Activated T-cell treated with anti-CD3 and anti-CD28 coated beads for 4 hours (primary cell): ENCODE measurements at places on chromosomes 6 and 20.

- DNase-seq: no peak
Observed at GRCh38 chr6:113181164-113181563, 676.0 kb upstream of the MARCKS start.

DNA sequence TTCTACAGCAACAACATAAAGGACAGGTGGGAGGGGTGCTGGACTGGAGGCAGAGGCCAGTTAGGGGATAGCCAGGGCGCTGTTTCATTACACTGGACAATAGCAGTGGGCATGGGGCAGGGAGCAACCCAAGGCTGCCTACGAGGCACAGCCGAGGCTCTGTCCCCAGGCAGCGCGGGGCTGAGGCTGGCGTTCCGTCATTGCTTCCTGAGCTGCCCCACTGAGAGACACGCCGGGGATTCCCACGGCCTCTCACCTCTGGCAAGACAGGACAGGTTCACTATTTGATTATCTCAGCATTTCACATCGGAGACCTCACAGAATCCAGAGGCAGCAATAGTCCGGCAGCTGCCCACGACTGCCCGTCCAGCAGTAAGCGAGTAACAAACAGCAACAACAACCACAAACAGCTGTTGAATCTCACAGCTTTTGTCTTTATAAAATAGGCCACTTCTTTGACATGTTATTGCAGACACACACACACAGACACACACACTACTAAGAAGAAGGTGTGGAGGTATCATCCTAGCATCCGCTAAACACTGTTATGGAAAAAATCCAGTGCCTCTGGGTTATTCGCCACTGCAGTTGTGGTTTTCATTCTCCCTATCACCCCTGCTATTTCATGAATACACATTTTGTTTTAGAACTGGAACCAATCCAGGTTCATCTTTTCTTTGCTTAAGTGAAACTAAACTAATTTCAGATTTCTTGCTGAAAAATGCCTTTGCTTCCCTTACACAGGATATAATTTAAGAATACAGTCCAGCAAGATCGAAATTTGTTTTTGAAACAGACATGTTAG is 19.5 kb downstream of the KIF25 start:
- no peak for DNase-seq

- DNase-seq: peak; percentile 85
Observed at GRCh38 chr6:42547407-42548329, 16.2 kb upstream of the UBR2 start.

DNA sequence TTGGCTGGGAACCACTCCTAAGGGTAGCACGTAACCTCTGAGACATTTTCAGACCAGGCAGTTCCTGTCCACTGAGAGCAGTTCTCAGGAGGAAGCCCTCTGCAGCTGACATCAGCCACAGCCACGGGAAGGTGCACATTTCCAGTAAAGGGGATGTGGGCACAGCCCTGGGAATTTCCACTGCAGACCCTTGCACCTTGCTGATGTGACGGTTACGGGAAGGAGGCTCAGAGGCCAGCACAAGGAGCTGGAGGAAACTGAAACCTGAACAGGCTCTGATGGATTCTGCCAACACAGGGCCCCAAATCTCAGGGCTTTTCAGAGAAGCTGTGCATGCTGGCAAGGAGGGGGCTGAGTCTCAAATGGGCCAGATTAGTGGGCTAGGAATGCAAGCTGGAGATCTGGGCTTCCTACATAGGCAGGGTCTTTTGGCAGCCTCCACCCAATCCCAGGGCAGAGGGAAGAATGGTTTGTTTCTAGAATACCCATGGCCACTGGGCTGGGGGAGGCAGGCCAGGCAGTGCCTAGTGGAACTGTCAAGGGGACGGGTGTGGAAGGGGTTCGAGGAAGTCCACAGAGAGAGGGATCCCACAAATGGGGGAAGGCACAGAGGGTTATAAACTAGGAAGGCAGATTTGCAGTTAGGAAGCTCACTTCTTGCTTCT is 14.2 kb downstream of the EBF4 start:
- DNase-seq: no peak

GRCh38 chr6:12804952-12805645 is 88.5 kb downstream of the PHACTR1 start:
- no peak for DNase-seq

DNA sequence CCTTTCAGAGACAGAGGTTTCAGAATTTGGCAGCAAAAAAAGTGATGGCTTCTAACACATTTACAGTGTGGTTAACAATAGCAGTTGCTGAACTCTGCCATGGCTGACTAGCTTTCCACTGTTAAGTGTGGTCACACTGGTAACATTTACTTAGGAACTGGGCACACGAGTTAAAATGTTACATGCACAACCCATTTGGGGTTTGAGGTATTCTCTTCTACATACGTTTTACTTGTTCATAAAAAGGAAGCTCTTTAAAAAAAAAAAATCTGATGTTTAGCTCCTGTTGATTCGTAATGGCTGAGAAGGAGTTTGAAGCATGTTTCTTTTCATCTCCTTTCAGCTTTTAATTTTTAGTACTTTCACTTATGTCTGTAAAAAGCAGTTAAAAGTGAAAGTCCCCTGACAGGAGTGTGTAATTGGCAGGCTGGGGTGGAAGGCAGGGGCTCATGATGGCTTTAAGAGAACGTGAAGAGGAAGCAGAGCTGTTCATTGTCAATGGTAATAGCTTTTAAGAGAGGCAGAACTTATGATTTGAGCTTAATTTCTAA is 245.9 kb downstream of the FARS2 start:
- no peak for DNase-seq

DNA sequence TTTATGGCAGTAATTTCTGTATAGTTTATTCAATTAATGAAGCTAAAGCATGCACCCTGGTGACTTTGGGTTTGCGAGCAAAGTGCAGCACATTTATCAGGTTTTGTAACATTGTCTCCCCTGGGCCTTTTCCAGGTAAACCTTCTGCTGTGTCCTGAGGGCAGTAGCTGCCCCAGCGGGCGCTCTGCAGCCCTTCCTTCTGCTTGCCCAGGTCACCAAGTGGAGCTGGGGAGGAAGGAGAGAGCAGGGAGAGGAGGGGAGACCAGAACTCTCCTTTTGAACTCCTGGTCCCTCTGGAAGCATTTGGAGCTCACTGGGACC is 145.6 kb downstream of the DLL1 start:
- DNase-seq: no peak

DNA sequence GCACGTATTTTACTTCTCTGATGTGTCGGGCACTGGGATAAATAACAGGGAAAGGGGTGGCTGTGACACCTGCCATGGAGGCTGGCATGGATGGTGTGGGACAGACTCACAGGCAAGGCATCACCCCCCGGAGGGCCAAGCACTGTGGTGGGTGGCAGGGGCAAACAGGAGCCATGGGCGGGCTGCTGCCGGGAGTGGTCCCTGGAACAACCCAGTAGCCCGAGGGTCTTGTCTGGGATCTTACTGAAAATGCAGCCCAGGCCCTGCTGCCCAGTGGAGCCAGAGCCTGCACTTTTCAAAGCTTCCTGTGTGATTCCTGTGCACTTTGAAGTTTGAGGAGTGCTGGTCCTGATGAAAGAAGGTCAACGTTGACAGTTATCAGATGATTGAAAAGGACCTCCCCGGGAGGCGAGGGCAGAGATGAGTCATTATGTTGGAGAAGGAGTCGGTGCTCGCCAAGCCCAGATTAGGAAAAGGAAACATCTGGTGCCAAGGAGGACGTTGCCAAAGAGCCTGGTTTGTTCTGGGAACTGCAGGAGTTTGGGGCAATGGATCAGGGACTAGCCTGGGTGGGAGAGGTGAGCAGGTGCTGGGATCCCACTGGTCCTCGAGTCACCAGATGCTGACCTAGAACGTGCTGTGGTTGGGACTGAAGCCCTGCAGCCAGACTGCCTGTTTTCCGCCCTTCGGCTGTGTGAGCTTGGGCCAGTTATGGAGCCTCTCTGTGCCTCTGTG is 130.0 kb upstream of the GGTLC1 start:
- no peak for DNase-seq

GRCh38 chr6:107652526-107653182 is 162.7 kb downstream of the SOBP start:
- no peak for DNase-seq

- peak; percentile 19 for DNase-seq
Observed at GRCh38 chr20:3045042-3045815, 623 bp upstream of the MRPS26 start.

GRCh38 chr20:60049601-60050000 is 91.4 kb downstream of the CDH26 start:
- DNase-seq: no peak

DNA sequence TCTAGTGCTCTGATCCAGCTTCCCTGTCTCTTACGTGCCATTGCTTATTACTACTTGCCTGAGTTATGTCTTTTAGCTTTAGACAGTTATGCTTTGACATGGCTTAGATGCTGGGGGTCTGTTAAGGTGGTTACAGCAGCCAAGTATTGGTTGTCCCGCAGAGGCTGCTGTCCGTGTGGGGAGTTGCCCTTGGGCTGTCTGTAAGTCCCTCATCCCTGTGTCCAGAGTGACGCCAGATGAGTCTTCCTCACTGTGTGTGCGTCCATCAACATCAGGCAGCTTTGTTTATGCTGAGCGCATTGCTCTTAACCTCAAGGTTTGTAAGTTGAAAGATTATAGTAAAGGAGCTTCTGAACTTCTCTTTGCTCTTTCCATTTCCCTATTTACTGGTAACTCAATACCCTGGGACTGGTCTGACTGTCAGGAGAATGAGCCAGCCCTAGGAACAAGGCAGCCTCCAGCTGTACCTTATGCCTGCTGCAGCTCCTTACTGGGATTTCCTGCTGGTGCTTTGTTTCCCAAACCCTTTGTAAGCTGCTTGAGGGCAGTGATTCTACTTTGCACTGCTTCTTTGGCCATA is 7.2 kb downstream of the FAM120B start:
- no peak for DNase-seq

GRCh38 chr6:155417454-155417853 is 38.2 kb downstream of the NOX3 start:
- DNase-seq: no peak

DNA sequence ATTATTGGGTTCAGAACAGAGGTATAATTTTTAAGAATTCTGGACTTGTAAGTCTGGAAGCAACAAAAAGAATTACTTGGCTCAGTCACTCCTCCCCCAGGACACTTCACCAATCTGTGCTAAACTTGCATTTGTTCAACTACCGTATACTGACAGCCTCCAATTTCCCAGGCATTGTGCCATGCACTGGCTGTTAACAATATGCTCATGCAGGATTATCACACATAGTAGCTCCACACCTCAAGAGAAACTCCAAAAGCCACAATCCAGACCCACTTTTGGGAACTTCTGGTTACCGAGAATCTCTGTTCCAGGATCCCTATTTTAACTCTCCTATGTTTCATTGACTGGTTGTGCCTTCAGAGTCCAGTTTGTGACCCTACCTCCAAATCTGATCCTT is 7.7 kb downstream of the ADGRF1 start:
- DNase-seq: no peak

GRCh38 chr6:4582506-4583417 is 193.4 kb upstream of the CDYL start:
- DNase-seq: no peak

DNA sequence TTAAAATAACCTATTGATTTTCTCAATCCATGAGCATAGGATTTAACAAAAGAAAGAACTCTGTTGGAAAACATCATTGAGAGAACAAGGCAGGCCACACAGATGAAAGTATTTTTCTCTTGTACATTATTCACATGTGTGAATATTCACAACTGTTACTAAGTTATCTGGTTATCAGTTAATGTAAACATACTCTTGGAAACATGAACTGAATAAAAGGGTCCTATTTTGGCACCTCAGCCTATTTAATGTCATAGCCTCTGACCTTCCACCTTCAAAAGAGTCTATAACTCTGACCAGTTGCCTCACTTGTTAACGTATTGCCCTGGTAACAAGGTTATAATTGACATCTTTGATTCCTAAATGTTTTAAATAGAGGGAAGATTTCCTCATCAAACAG is 8.1 kb downstream of the SYCP2 start:
- DNase-seq: no peak

DNA sequence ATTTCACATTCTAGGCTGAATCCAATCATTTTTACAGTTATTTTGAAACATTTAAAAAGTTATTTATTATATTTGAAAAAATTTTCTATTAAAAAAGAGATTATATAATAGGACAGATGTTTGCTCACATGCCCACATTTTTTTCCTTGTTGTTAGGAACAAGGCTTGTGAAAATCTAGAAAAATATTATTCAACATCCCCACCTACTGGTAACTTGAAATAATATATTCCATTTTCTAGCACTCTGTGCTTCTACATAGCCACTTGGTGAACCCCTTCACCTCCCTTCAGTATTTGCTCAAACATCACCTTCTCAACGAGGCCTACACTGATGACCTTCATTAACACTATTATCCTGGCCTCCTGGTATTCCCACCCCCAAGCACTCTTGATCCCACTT is 18.3 kb upstream of the GPRC6A start:
- DNase-seq: no peak

- no peak for DNase-seq
Observed at GRCh38 chr20:61525781-61526431, 273.8 kb downstream of the CDH4 start.

GRCh38 chr6:52403627-52404026 is 16.5 kb upstream of the EFHC1 start:
- DNase-seq: no peak

DNA sequence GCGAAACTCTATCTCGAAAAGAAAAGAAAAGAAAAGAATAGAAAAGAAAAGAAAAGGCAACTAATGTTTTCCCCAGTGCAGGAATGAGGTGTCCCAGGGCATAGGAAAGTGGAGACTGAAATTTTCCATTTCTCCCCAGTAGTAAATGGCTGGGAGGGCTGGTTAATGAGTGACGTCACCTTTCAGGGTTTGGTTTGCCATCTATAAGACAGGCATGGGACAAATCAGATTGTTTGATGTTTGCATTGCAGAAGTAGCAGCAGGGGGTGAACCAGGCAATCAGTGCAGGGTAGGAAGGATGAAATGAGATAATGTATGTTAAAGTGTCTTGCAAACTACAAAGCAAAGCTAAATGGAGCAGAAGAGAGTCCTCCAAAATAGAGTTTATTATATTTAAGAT is 533.4 kb downstream of the PKHD1 start:
- no peak for DNase-seq

DNA sequence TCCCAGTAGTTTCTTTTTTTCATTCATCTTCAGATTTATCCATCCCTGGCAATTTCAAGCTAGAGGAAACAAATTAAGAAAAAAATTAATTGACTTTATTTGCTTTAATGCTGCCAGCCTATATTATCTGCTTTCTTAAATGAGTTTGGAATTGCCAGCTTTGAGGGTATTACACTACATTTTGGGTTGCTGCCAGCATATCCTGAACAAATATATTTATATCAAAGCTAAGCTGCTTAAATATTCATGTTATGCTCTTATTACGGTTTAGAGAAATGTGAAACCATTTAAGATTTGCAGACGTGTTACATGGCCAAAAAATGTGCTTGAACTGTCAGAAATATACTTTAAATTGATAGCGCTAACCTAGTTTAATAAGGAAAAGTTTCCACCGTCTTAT is 59.7 kb downstream of the GRIK2 start:
- DNase-seq: no peak

GRCh38 chr6:129329678-129330077 is 380.3 kb downstream of the ARHGAP18 start:
- no peak for DNase-seq

DNA sequence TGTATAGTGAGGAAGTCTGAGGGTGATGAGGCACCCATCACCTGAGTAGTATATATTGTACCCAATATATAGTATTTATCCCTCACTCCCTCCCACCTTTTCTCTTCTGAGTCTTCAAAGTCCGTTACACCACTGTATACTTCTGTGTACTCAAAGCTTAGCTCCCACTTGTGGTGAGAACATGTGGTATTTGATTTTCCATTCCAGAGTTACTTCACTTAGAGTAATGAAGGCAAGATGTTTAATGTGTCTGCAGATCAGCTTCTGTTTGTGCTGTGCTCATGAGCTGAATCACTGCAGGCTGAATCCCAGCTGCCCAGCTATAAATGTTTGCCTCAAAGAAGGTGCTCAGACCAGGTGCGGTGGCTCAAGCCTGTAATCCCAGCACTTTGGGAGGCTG is 139.3 kb upstream of the FOXA2 start:
- no peak for DNase-seq
